ENCODE measurements at places on chromosomes 1 and 21. TPM values are rescaled to one million over a fixed set of nuclear protein-coding genes. Genes with fewer than 3 reads are reported as not detected.

DNA sequence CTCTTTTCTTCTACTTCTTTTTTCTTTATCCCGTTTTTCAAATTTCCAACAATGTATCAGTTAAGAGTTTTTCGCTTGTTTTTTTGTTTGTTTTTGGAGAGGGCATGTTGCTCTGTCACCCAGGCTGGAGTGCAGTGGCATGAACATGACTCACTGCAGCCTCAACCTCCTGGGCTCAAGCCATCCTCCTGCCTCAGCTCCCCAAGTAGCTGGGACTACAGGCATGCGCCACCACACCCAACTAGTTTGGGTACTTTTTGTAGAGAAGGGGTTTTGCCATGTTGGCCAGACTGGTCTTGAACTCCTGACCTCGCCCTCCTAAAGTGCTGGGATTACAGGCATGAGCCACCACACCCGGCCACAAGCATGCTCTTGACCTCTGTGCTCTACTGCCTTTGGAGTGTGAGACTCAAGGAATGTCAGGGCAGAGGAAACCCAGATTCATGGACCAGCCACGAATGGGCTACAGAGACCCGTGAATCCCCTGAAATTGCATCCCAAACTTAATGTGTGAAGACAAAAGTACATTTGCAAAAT, 65.1 kb upstream of the HSD17B7 start:
- DNase-seq, result no peak

DNA sequence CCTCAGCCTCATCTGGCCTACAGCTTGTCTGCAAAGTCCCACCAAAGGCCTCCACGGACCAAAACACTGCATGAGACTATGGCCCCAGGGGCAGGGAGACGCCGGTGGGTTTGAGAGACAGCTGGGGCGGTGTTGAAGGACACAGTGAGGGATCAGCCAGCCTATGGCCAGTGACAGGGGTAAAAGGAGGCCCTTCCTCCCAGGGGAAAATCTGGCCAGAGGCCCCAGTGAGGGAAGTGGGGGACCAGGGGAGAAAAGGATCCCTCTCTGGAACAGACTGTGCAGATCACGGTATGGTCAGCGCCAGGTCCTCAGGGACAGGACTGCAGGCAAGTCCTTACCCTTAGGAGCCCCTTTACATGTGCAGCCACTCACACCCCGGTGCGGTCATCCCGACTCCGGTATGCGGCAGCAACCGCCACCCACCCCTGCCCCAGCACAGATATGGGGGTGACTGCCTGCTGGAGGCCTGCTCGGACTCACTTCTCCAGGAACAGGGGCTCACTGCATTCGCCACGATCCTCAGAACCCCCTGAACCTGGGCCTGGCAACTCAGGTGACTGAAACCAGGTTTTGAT, 1.3 kb downstream of the CERS2 start:
- DNase-seq, result no peak

- peak; percentile 1 for DNase-seq
Observed at GRCh38 chr1:245549996-245550719, 395.4 kb downstream of the KIF26B start.

GRCh38 chr1:43354936-43355335, 3.8 kb upstream of the CDC20 start:
- DNase-seq, result no peak

DNA sequence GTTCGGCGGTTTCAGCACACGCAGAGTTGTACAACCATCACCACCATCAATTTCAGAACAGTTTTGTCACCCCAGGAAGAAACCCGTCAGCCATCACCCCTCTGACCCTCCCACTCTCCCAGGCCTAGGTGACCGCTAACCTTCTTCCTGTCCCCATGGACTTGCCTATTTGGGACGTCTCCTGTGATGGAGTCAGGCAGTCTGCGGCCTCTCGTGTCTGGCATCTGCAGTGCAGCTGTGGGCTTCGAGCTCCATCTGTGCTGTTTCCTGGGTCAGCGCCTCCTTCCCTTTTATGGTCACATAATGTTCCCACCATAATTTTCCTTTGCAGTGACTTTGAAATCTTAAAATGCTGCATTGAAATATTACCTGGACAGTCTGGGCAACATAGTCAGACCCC, 24.4 kb downstream of the SLC45A1 start:
- no peak for DNase-seq

DNA sequence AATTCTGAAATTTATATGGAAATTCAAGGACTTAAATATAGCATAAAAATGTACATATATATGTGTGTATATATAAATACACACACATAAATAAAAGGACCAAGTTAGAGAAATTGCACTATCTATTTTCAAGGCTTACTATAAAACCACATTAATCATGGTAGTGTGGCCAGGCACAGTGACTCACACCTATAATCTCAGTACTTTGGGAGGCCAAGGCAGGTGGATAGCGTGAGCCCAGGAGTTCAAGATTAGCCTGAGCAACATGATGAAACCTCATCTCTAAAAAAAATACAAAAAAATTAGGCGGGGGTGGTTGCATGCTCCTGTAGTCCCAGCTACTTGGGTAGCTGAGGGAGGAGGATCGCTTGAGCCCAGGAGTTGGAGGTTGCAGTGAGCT, 171.4 kb upstream of the GORAB start:
- no peak for DNase-seq

GRCh38 chr1:12657060-12657884, 13.4 kb downstream of the AADACL4 start:
- DNase-seq, result no peak

- no peak for DNase-seq
Observed at GRCh38 chr1:166489670-166490436, 323.1 kb upstream of the FAM78B start.

DNA sequence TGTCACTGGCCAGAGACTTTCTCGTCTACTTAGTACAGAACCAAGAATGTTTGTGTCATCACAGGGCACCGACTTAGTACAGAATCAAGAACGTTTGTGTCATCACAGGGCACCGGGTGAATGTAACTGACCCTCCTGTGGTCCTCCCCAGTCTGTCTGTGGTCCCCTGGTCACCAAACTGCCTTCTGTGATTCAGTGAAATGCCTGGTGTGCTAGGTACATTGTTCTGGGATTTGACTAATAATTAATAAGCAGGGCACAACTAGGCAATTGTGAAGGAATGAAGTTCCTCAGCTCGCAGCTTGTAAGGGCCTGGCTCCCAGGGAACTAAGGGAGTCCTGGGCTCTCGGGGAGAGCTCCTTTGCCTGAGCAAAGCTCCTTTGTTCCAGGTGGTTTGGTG, 7.2 kb downstream of the MECR start:
- no peak for DNase-seq

DNA sequence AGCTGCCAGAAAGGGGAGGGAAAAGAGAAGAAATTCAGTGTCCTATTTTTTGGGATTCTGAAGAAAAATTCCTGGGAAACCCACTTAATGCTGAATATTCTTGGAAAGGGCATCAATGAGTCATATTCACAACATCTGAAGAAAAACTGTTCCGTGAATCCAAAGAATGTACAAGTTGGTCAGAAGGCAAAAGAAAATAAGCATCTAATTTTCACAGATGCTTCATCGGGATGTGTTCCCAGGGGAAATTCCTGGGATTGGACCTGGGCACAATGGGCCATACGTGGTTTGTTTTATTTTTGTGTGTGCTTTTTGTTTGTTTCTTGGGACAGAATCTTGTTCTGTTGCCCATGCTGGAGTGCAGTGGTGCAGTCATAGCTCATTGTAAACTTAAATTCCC, 112.2 kb downstream of the MAP3K21 start:
- DNase-seq, result no peak

DNA sequence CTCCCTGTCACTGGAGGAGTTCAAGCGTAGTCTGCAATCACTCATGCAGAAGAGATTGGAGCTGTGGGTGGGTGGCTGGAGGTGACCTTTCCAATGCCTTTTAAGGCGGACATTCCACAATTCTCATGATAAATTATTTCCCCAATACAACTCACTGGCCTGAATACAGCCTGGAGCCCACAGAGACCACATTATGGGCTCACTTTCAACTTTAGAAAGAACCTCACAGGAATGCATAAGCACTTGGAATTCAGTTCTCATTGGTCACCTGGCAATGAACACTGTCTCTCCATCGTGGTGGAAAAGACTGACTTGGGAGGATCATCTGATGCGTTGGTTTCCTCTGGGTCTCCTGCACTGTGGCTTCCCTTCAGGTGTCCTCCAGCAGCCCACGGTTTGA, 151.8 kb upstream of the KCND3 start:
- DNase-seq, result no peak

- DNase-seq, result no peak
Observed at GRCh38 chr1:30295674-30296073, 427.7 kb downstream of the MATN1 start.

DNA sequence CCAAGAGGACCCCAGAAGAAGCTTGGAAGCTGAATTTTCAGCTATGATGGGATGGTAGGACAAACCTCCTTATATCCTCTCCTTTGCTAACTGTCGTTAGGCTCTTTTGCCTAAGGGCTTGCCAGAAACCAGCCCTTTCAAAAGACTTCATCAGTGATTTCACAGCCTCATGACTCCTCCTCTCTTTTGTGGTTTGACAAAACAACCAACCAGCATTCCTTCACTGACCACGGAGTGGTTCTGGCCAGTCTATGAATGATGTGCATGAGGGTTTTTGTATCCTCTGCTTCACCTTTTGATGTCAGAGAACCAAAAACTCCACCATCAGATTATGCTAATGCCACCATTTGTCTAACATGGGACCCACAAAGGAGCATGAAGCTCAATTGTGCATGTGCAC, 116.9 kb upstream of the COA6 start:
- DNase-seq, result no peak

GRCh38 chr21:44423941-44424607, 31.2 kb upstream of the LRRC3 start:
- DNase-seq, result no peak

The ZNF695 gene
- 21.8 TPM for total RNA-seq

The SPRR2G gene
- total RNA-seq, result not detected

The FNDC5 gene
- 28.7 TPM for total RNA-seq

The SELP gene
- not detected for total RNA-seq

The TMEM61 gene
- total RNA-seq, result not detected
